NCI-H1417 (cell line): ENCODE measurements at places on chromosomes 1 and 21.
A peak's percentile ranks its signal among the peaks of the same experiment; 100 is the strongest.

DNA sequence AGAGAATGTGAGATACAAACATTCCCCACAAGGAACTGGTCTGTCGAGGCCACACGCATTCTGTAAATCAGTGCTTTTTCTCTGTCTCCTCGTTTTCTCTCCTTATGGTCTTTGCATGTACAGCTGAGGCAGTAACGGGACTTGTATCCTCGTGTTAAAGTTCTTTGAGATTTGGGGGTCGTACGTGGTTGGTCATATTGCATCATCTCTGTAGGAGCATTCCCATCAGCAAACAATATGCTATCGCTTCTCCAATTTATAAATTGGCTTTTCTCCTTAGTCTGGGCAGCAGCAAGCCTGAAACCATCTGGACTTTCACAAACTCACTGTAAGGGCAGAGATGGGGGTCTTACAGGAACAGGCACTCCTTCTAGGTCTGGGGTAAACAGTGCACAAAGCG, 13.0 kb upstream of the TRIM17 start:
- no peak for DNase-seq

GRCh38 chr1:175152006-175152652, 40.4 kb downstream of the KIAA0040 start:
- DNase-seq = peak; percentile 78

- DNase-seq = no peak
Observed at GRCh38 chr1:25912076-25912831, 6.0 kb upstream of the STMN1 start.

- no peak for DNase-seq
Observed at GRCh38 chr1:32045772-32046171, 27.0 kb upstream of the TMEM39B start.

DNA sequence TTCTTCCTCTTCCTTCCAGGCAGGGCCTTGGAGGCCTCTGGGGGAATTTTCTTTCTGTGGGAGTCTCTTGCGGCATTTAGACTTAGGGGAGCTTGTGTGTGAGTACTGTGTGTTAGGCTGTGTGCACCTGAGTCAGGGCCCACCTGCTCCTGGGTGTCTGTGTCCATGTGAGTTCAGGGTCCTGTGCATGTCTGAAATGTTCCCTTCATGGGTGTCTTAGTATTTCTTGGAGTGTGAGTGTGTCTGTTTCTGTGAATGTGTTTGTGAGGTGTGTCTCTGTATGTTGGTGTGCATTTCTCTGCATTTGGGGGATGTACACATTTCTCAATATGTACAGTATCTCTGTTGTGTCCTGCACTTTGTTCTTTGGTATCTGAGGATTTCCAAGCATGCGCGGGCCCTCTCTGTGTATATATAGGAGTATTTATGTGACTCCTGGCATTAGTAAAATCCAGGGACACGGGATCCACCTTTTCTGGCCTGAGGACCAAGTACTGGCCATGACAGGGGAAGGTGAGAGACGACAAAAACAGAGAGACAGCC, 2.4 kb downstream of the TFAP2E start:
- no peak for DNase-seq

GRCh38 chr1:56788102-56788501, 31.1 kb downstream of the FYB2 start:
- DNase-seq = no peak

DNA sequence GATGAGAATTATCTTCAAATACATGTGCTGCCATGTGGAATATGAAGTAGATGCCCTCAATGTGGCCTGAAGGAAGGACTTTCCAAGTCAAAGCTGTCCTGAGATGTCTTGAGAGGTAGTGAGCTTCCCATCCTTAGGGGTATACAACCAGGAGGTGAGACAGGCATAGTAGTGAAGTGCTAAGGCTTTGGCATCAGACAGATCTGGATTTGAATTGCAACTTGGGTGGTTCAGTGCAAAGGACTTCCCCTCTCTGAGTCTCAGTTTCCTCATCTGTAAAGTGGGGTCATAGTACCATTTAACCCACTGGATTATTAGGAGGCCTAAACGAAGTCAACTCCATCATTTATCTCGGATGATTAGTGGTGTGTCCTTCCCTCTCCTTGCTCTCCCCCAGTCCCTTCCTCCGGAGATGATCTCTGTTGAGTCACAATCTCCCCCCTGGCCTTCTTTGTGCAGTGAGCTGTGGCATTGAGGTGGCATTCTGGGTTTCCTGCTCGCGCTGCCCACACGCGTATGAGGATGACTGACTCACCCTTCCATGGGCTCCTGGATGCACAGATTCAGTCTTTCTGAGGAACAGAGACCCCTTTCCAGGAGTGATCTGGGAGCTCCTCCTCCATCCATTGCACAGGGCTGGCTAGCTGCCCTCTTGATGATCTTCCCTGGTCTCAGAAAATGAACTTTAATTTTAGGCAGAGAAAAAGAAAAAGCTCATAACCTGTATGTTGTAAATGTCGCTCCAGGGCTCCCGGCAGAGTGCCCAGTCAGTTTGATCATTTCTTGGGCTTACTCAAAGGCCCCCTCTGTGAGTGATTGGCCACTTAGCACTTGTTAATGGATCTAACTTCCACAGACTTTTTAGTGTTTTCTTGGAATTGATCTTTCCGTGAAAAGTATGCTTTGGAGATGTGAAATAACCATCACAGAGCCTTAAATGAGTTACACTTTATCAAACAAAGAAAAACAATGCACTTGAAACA, 354.6 kb downstream of the PTPRU start:
- no peak for DNase-seq

DNA sequence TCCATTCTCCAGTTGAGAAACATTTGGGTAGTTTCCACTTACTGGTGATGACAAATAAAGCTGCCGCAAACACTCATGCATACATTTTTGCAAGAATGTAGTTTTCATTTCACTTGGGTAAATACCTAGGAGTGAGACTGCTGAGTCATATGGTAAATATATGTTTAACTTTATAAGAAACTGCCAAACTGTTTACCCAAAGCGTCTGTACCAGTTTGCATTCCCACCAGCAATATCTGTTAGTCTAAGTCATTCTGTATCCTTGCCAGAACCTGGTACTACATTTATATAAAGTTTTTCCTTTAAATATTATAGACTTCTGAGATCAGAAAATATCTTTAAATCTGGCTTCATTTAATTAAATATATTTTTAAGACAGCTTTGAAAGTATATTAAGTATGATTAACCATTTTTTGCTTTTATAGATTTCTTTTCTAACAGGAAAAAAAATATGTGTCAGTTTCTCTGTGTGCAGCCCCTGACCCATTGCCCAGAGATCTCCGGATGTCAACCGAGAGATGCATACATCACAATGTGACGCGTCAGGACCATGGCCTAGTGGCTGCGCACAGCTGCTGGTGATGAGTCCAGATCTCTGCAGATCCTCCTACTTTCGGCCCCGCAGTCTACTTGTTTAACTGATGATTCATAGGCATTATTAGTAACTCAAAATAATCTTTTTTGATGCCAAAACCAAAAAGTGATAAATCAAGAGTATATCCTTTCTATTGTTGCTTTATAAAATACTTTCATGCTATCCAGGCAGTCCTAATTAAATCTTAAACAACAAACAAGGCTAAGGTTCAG, 227.1 kb upstream of the MAP1LC3C start:
- no peak for DNase-seq

DNA sequence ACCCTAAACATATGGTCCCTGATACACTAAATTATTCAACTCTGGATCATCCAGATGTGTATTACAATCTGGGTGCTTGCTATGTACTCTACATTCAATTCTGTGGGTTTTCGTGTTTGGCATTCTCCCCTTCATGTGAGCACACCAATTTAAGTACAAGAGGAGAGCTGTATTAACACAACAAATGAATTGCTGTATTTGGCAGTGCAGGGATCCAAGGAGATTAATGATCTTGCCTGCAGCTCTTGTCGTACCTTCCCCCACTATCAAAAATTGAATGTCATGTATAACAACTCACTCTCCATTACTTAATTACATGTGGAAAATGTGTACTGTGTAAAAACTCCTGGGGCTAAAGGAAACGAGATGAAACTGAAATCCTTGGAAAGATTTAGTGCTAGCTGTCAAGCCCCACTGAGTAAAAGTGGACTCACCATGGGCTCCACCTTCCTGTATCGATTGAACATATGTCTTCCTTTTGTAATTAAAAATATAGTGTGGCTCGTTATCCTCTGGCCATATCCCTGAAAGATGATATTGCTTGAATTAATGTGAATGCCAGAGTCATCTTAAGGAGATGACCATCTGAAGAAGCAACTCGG, 172.2 kb upstream of the L1TD1 start:
- no peak for DNase-seq

- no peak for DNase-seq
Observed at GRCh38 chr1:173768827-173769226, 54.0 kb downstream of the KLHL20 start.

- no peak for DNase-seq
Observed at GRCh38 chr1:5670590-5671350, 321.5 kb downstream of the NPHP4 start.

DNA sequence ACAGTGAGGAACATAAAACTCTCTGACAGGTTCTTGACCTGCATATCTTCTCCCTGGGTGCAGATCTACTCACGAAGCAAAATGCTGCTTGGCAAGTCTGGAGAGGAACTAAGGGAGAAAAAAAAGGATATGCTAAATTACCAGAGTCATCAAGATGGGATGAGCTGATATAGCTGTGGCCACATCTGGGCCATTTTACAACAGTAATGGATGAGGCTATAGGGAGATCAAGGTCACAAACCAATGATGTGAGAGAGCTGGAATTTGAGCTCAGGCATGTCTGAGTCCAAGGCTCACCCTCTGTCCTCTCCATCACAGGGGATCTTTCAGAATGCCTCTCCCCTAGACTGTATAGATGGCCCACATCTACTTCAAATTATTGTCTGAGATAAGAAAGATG, 26.2 kb downstream of the ZMYND12 start:
- no peak for DNase-seq

GRCh38 chr1:28104866-28105467, 16.6 kb upstream of the EYA3 start:
- DNase-seq = no peak

DNA sequence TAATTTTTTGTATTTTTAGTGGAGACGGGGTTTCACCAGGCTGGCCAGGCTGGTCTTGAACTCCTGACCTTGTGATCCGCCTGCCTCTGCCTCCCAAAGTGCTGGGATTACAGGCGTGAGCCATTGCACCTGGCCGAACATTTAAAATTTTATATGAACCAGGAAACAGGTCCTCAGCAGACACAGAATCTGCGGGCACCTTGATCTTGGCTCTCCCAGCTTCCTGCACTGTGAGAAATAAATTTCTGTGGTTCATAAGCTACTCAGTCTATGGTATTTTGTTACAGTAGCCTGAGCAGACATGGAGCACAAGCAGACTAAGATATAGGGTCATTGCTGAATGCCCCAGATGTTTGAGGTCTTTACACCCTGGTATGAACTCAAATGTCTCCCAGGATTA, 23.6 kb upstream of the CTH start:
- DNase-seq = no peak

DNA sequence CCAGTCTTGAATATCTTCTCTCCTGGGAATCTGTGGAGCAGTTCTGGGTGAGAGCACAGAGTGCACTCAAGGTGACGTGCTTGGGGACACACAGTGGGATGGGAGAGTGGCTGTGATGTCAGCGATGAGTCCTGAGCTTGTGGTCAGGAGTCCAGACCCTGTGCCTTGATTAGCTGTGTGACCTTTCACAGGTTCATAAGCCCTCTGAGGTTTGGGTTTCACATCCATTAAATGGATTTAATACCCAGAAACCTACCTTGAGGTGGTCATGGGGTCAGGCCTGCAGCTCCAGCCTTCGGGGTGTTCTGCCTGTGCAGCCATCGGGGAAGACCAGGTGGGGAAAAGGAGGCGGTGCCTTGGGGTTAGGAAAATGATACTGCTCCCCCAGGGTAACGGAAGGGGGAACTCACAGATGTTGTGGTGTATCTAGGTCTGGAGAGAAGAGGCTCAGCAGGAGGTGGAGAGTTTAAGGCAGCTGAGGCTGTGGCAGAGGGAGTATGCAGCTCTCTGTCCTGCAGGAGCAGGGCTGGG, 38.5 kb upstream of the ETV3 start:
- DNase-seq = no peak
